ENCODE measurements at places on chromosomes 16 and 17.

- DNase-seq = no peak
Observed at GRCh38 chr17:28686296-28686695, 24.3 kb downstream of the SUPT6H start.

GRCh38 chr17:76940738-76941350 is 72.6 kb downstream of the MGAT5B start:
- DNase-seq = no peak

GRCh38 chr17:31393749-31394146 is 2.3 kb downstream of the RAB11FIP4 start:
- DNase-seq = no peak

DNA sequence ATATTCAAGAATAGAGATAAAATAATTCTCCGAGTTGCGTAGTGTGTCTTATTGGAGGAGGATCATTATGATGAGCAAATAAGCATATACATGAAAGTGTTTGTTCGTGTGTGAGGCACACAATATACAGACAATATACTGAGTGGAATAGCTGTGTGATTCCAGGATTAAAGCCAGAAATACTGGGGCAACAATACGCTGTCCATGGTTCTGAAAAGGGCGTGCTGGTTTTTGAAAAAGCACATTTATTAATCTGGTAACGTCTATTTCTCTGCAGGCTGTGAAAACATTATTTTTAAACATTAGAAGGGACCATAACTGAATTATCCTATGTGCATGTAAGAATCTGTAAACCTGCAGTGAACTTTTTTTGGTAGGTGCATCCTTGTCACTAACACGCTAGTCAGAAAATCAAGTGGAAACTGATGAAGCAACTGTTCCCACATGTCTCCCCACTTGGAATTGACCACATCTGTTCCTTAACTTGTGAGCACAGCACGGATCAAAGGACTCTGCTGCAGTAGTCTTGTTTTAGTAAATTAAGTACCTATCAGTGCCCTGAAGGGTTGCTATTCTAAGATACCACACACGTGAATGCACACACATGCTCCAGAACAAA is 346.0 kb downstream of the GRIN2A start:
- DNase-seq = peak; percentile 16

DNA sequence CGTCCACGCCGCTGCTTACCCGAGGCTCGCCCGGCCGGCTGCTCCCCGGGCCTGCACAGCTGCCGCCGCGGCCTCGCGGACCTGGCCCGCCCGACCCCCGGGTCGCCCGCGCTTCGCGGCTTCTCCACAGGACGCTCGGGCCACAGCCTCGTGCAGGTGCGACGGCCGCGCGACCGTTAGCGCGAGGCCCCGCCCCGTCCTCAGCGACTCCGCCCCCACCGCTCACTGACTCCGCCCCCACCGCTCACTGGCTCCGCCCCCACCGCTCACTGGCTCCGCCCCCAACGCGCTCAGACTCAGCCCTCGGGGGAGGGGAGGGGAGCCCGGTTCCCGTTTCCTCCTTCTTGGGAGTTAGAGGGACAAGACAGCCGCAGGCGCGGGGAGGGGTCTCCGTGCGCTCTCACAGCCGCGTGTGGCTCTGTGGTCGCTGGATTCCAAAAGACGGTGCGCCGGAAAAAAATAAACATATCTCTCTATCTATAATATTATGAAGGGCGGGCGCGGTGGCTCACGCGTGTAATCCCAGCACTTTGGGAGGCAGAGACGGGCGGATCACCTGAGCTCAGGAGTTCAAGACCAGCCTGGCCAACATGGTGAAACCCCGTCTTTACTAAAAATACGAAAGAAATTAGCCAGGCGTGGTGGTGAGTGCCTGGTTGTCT is at the start of gene MEIOB:
MEIOB (minus strand) TSS at position 191 of the 662 bp plus-strand sequence. CDS start 3,989 bp downstream, outside the sequence.
- DNase-seq = no peak

DNA sequence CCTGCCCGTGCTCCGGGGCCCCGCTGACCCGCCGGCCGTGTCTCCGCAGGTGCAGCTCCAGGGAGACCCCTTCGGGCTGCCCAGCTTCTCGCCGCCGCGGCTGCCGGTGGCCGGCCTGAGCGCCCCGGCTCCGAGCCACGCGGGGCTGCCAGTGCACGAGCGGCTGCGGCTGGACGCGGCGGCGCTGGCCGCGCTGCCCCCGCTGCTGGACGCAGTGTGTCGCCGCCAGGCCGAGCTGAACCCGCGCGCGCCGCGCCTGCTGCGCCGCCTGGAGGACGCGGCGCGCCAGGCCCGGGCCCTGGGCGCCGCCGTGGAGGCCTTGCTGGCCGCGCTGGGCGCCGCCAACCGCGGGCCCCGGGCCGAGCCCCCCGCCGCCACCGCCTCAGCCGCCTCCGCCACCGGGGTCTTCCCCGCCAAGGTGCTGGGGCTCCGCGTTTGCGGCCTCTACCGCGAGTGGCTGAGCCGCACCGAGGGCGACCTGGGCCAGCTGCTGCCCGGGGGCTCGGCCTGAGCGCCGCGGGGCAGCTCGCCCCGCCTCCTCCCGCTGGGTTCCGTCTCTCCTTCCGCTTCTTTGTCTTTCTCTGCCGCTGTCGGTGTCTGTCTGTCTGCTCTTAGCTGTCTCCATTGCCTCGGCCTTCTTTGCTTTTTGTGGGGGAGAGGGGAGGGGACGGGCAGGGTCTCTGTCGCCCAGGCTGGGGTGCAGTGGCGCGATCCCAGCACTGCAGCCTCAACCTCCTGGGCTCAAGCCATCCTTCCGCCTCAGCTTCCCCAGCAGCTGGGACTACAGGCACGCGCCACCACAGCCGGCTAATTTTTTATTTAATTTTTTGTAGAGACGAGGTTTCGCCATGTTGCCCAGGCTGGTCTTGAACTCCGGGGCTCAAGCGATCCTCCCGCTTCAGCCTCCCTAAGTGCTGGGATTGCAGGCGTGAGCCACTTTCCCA is 5.9 kb downstream of the CTF1 start:
- peak; percentile 60 for DNase-seq

- DNase-seq = no peak
Observed at GRCh38 chr17:60766778-60767190, 89.1 kb downstream of the BCAS3 start.

- peak; percentile 63 for DNase-seq
Observed at GRCh38 chr16:48492133-48492532, 106.9 kb upstream of the SIAH1 start.

DNA sequence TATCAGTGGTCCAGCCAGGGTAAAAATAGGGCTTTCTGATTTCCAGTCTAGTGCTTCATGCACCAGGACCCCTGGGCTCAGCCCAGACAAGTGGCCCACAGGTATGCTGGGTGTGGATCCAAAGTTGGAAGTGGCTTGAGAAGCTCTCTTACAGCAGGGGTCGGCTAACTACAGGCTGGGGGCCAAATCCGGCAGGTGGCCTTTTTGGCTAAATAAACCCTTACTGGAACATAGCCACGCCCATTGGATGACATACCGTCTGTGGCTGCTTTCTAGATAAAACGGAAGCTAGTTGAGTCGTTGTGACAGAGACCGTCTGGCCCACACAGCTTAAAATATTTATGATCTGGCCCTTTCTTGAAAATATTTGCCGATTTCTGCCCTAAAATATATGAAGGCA is 119.0 kb upstream of the CDC42EP4 start:
- DNase-seq = no peak

DNA sequence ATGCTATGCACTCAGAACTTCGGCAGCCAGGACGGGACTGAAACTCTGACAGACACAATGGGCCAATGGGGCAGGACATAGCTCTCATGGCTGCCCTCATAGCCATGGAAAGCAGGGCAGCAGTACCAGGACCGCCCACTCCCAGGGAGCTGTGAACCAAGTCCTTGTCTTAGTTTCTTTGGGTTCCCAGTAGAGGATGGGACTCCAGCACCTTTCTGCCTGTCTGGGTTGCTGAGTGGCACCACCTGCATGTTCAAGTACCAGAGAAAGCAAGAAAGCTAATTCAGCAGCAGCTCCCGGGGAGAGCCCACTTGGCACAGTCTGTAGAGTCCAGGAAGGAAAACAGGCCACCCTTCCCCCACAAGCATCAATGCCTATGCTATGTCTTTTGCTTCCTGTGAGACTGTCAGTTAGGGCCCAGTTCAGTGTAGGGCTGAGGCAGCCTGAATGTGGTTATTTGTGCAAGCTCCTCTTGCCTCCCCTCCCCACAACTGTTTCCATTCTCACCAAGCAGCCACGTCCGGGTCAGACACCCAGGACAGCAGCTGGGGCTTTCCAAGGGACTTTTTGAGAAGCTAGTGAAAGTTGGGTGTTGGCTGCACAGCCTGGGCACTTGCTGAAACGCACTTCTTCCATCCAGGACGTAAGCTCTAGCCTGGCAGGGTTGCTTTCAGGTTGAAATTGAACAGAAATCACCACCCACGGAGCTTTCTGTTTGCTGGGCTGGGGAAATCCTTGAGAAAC is 7.8 kb downstream of the SUPT4H1 start:
- DNase-seq = no peak

DNA sequence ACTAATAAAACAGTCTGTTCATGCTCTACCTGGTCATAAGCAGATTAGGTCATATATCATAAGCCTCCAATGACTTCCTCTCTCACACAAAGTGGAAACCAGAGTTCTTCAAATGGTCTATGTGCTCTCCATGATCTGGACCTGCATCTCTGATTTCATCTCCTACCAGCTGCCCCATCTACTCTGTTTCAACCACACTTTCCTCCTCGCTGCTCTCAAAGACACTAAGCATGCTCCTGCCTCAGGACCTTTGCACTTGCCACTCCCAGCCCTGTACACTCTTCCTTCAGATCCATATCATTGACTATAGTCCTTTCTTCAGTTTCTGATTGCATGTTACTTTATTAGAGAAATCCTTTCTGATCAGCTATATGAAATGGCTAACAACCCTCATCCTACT is 196.8 kb downstream of the PHKB start:
- no peak for DNase-seq

DNA sequence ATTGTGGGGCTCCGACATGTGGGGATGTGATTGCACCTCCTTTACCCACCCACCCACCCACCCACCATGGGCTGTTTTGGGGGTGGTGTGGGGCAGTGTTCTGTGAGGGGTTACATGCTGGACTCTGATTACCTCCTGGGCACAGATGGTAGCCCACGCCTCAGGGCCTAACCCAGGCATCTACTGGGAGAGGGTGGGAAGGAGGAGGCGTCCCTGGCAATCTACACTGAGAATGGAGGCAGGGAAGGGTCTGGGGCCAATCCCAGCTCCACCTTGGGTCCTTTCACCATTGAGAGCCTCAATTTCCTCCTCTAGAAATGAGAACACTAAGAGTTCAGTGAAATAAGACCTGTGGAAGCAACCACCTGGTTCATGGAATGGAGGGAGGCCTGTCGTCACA is 11.7 kb upstream of the DOK4 start:
- DNase-seq = no peak

- DNase-seq = no peak
Observed at GRCh38 chr17:62892061-62892675, 73.9 kb upstream of the TANC2 start.

DNA sequence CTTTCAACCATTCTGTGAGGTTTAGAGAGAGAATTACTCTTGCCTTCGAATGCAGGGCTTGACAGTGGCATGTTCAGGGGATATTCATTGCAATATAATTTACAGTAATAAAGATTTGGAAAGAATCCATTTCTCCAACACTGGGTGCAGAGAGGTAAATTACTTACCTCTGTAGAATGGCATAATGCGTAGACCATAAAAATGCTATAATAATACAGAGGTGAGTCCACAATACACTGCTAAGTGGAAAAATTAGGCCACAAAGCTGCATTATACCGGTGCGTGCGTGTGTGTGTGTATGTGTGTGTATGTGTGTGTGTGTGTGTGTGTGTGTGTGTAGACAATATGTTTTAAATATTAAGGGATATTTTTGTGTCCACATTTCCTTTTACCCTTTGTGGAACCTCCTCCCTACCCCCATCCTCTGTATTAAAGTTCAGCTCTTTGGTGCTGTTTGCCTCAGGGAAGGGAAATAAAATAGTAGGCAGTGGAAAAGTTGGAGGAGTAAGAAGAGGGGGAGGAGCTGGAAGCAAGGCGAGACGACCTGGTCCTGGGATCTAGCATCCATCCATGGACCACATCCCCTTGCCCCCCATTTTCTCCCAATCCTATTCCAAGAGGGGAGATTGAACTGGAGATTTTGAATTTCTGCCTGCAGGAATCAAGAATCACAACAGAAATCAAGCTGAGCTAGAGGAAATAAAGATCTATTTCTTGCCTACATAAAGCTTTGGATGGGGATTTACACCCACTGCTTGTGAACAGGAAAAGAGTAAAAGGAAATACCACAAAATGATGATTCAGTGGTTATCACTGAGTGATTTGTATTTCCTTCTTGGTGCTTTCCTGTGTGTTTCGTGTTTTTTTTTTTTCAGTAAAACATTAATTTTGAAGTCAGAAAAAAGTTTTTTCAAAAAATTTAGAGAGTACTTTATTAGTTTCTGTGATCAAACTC is 124.8 kb downstream of the RGS9 start:
- peak; percentile 46 for DNase-seq

- DNase-seq = no peak
Observed at GRCh38 chr16:79181419-79181818, 419.1 kb downstream of the MAF start.

- peak; percentile 80 for DNase-seq
Observed at GRCh38 chr17:13704333-13704732, 102.6 kb upstream of the HS3ST3A1 start.

DNA sequence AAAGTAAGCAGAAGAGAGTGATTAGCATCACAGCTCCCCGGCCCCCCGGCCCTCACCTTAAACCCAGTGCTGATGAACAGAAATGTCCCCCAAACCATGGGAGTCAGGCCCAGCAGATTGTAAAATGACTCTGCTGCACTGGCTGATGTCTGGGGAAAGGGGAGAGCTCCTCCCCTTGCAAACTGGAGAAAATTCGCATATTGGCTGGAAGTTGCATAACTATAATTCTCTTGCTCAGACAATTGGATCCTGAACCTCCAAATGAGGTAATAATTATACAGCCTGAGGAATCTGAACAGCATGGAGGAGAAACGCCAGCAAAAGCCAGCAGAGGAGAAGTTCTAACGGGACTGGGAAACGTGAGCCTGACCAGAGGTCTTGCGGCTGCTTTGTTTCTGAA is 109.7 kb downstream of the C16orf95 start:
- DNase-seq = peak; percentile 93

GRCh38 chr17:74862108-74862901 is 2.6 kb upstream of the GRIN2C start:
- peak; percentile 36 for DNase-seq

- DNase-seq = no peak
Observed at GRCh38 chr16:84455031-84455430, 49.4 kb downstream of the MEAK7 start.

DNA sequence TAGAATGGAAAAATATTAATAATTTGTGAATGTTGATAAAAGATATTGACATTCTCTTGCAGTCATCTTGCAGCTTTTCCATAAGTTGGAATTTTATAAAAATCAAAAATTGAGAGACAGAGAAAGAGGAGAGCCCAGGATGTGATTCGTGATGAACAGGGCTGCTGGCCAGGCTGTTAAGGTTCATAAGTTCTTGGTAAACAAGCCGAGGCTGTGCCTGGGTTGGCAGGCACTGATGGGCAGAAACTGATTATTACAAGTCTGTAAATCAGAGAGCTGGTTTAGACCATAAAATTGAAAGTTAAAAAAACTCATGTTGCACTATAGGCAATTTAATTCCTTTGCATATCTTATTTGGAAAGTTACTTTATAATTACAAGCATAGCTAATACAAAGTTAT is 533.7 kb downstream of the HAPSTR1 start:
- DNase-seq = no peak

- DNase-seq = no peak
Observed at GRCh38 chr17:7383742-7384488, 3.0 kb downstream of the TNK1 start.

All from AG10803 (cell line).